ENCODE measurements at places on chromosomes 11 and 22.

DNA sequence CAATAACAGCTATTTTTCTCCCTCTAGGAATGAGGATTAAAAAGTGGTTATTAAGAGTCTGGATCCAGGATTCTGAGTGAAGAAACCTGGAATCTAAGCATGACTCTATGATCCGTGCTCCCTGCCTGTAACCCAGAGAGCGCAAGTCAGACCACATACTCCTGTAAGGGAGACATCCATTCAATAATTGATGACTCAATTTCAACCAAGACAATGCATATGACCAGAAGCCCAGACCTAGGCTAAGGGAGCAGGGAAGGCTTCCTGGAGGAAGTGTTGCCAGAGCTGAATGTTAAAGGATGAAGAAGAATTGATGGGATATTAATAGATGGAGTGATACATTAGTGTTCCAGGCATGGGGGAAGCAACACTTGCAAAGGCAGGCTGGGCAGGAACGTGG, 13.8 kb upstream of the PAMR1 start:
- no peak for DNase-seq

- DNase-seq, result no peak
These were observed 1.0 kb upstream of the MUC5AC start for GRCh38 chr11:1156506-1157340.

GRCh38 chr11:128342511-128343134, 244.7 kb downstream of the ETS1 start:
- no peak for DNase-seq

DNA sequence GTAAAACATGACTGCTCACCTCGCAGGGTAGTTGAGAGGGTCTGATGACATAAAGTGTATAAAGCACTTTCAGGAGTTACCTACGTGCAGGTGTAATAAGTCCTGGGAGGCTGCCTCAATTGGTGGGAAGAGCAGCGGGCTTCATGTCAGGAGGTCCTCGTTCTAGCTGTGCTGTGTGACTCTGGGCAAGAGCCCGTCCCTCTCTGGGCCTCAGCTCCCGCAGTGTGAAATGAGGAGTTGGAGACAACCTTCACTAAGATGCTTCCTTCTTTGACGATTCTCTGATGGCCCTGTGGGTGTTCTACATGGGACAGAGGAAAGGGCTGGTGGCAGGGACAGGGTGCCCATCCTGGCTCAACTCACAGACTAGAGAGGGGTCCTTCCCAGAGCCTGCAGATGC, 57.8 kb downstream of the TP53I11 start:
- DNase-seq, result no peak

DNA sequence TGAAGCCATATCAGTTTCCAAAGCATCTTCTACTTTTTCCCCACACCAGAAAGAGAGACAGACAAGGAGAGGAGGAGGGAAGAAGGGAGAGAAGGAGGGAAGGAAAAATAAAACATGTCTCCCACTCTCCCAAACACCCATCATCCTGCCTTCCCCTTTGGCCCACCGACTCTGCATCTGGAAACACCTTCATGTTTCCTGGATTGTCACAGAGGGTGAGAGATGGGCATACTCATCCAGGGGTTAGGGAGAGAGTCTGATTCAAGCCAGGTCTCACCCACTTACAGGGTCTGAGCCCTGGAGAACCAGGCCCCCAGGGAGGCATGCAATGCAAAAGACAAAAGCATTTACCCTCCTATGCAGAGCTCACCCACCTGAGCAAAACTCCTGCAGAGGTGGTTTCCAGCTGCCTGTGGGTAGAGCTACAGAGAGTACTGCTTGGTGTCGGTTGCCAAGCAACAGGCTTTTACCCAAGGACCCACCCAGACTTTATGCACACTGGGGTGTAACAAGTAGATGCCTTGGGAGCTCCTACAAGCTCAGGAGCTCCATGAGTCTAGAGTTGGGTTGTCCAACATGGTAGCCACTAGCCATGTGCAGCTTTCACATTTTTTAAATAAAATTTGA, 33.4 kb downstream of the MN1 start:
- peak; percentile 85 for DNase-seq

GRCh38 chr11:9208726-9209501, 56.2 kb downstream of the DENND5A start:
- DNase-seq, result no peak

- DNase-seq, result no peak
These were observed 62.0 kb downstream of the CCDC34 start for GRCh38 chr11:27300974-27301373.

GRCh38 chr22:45865561-45866125, 111.3 kb downstream of the WNT7B start:
- no peak for DNase-seq

DNA sequence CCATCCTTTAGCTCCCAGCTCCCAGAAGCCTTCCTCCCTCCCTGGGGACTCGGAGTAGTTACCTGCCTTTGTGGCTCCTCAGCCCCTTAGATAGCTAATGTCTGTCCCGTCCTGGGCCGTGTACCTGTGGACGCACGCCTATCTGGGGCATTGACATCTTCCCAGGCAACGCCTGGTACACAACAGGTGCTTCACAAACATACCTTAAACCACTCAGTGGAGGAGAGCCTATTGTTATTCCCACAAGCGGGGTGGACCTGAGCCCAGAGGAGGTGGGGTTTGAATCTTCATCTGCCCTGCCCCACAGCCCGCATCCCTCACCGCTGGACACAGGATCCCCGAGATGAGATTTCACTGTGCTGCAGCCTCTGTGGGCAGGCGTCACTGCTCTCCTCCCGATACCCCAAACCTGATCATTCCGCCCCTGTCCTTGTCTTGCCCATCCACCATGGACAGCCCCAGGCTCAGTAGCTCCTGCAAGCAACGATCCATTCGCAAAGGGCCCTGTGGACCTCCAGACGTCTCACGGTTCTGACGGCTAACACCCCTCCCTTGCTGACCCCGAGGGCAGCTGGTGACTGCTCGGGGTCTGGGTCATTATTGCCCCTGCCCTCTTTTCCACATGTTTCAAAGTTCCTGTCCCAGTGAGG, 73.8 kb upstream of the SHISAL1 start:
- no peak for DNase-seq

DNA sequence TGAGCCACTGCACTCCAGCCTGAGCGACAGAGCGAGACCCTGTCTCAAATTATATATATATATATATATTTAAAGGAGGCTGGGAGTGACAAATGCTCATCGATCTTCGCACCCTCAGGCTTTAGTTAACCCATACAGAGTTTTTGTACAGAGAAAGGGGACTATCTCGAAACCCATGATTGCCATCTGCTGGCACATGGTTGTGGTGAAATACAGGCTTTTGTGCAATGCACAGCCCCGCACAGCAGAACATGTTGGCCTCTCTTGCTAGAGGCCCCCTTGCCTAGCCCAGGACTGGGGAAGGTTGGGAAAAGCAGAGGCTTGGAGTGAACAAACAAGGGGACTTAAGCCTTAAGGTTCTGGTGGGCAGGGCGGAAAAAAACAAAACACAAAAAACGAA, 3.6 kb downstream of the MYBPC3 start:
- DNase-seq, result no peak

DNA sequence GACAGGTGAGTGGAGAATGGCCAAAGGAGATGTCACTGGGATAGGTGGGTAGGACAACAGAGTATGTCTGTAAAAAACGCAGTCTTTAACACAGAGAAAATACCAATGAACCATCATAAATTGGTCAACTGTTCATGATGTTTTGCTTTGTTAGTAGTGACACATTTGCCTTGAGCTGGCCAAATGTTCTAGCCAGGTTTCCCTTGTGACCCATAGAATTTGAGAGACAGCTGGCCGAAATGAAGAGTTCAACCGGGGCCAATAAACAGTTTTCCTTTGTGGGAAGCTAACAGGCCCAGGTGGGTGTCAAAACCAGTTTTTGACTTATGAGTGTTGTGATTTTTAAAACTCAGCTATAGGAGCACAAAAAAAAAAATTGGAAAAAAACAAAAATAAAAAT, 116.6 kb upstream of the BID start:
- no peak for DNase-seq

DNA sequence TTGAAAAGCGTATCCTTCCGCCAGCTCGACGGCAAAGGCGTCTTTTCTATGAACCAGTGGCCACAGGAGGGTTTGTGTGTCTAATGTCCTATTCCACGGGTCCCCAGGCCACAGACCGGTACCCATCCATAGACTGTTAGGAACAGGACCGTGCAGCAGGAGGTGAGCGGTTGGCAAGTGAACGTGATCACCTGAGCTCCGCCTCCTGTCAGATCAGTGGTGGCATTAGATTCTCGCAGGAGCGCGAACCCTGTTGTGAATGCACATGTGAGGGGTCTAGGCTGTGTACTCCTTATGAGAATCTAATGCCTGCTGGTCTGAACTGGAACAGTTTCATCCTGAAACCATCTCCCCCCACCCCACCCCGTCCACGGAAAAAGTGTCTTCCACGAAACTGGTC, 62.7 kb upstream of the KCNQ1OT1 start:
- DNase-seq, result no peak

GRCh38 chr11:34328632-34328910, 29.2 kb downstream of the ABTB2 start:
- DNase-seq, result no peak

GRCh38 chr11:113674397-113674685, 31.8 kb downstream of the TMPRSS5 start:
- no peak for DNase-seq
